ENCODE measurements at places on chromosomes 4 and X.

GRCh38 chr4:41098093-41099048 is 116.0 kb downstream of the APBB2 start:
- no peak for DNase-seq

- DNase-seq, result no peak
Measured at GRCh38 chr4:145732001-145732815, 52.3 kb downstream of the C4orf51 start.

DNA sequence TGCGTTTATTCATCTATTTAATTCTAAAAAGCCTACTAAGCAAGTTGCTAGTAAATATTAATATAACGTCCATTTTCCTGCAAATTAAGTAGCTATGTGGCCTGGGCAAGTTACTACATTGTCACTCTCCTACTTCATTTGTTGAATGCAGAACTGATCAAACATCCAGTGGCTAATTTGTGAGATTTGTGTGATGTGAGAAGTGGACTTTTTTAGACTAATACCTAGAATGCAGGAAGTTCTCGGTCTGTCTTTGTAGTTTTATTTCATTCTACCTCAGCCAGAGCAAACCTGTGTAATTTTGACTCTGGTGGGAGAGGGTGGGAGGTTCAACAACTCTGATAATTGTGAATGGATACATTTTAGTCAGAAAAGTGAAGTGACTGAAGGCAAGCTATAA is 840 bp downstream of the GUF1 start:
- no peak for DNase-seq

DNA sequence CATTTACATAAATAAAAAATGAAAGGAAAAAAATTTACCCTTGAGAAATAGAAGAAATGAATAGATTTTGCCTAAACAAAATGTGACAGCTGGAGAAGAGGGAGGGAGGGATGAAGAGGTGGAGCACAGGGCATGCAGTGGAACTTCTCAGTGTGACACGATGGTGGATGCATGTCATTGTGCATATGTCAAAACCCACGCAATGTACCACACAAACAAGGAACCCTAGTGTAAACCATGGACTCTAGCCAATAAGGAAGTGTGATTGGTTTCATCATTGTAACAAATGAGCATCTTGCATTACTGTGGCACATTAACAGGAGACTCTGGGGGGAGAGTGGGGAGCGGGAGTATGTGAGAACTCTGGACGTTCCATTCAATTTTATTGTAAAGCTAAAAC is 58.6 kb downstream of the GATB start:
- no peak for DNase-seq

GRCh38 chr4:119233191-119233590 is 20.7 kb downstream of the USP53 start:
- no peak for DNase-seq

Data from NCI-H1092 treated with DMSO at 0.1 percent for 48 hours (cell line).